ENCODE measurements at places on chromosomes 4 and X.

DNA sequence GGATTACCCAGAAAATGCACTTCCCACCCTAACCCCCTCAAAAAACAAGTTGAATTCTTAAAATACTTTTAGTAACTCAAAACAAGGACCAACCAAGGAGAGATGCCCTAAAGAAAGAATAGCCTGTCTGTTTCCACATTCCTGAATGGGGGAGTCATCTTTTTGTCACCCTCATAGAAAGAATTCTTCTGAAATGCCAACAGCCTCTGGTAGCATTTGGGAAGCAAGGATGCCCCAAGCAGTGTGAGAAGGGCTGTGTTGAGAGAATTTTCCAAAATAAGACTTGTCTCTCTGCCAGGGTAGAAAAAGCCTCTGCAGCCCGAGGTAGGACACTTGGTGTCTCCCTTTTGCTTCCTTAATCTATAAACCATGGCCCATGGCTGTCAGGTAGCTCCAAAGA, 173.1 kb upstream of the VCX3A start:
- no peak for DNase-seq

DNA sequence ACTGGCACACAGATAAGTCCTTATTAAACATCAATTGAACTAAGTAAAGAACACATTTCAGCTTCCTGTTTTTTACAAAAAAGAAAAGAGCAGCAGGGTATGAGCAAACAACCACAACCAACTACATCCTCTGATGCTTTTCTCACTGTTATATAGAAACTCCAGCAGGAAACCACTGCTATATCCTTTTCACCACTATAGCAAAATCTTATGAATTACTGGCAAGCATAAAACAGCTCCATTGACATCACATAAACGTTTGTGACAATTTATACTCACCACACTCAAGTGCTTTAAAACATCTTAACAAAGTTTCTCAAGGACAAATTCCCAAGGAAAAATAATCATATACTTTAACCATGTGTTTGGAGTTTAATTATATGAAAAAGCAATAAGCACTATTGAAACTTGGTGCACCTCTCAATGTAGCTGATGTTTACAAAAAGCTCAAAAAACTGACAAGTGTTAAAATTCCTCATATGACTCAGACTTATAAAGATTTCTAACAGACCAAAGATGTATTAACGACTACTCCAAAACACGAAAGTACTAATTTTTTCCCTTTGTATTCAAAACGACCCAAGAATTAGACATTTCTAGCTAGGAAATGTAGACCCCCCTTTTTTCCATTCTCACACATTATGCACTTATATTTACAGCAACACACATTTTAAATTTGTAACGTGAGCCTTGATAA, 12.9 kb downstream of the GPRIN3 start:
- no peak for DNase-seq

DNA sequence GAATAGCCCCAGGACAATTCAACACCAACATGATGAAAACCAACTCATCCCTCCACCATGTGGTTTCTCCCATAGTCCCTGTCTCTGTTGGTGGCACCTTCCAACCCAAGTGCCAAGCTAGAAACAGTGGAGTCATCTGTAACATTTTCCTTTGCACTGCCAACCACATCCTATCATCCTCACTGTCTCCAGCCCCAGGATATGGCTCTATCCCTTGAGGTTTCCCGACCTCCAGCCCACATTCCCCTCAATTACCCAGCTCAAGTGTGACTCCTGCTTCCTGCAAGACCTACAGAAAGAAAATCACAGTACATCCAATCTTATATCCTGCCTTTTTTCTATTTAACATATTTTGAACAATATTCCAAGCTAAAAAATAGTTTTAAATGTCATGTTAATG, 24.2 kb downstream of the PNMA6F start:
- DNase-seq: no peak

GRCh38 chr4:71559957-71560571, 221.2 kb downstream of the SLC4A4 start:
- DNase-seq: no peak
